ENCODE measurements at places on chromosomes 1 and 21.

GRCh38 chr1:23632479-23633160 is 59.0 kb upstream of the RPL11 start:
- DNase-seq = no peak

- DNase-seq = no peak
Observed at GRCh38 chr1:36342426-36343185, 19.2 kb upstream of the EVA1B start.

GRCh38 chr1:65965112-65965996 is 172.7 kb downstream of the PDE4B start:
- no peak for DNase-seq

- DNase-seq = no peak
Observed at GRCh38 chr1:36728846-36729245, 246.1 kb upstream of the CSF3R start.

DNA sequence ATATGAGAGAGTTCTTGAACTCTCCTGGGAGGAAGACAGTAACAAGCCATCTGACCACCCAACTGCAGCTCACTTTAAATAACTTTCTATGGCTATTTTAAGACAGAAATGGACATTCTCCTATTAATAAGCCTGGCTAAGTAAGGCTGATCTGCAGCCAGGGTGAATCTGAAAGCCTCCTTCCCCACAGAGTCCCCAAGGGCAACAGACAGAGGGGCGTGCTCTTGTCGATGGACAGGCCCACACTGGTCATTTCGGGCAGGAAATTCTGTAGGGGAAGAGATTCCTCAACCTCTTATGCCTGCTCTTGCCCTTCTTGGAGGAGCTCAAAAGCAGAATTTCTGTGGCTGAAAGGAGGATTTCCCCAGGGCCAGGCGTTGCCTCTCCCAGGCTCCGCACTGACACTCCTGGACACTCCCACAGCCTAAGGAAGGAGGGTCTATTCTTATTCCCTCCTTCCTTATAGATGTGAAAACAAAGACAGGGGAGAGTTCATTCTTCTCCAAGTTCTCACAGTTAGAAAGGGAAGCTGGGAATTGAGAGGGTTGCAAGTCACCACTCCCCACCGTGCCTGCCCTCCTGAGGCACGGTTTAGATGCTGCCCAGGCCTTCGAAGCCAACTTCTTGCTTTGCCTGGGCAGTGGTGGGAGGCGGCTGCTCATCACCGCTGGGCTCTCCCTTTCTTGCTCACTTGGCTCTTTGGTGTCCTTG is 17.9 kb upstream of the KANK4 start:
- DNase-seq = no peak

GRCh38 chr1:234102583-234102982 is 198.1 kb downstream of the SLC35F3 start:
- no peak for DNase-seq

- DNase-seq = peak; percentile 25
Observed at GRCh38 chr1:165928075-165928731, 100.8 kb downstream of the UCK2 start.

DNA sequence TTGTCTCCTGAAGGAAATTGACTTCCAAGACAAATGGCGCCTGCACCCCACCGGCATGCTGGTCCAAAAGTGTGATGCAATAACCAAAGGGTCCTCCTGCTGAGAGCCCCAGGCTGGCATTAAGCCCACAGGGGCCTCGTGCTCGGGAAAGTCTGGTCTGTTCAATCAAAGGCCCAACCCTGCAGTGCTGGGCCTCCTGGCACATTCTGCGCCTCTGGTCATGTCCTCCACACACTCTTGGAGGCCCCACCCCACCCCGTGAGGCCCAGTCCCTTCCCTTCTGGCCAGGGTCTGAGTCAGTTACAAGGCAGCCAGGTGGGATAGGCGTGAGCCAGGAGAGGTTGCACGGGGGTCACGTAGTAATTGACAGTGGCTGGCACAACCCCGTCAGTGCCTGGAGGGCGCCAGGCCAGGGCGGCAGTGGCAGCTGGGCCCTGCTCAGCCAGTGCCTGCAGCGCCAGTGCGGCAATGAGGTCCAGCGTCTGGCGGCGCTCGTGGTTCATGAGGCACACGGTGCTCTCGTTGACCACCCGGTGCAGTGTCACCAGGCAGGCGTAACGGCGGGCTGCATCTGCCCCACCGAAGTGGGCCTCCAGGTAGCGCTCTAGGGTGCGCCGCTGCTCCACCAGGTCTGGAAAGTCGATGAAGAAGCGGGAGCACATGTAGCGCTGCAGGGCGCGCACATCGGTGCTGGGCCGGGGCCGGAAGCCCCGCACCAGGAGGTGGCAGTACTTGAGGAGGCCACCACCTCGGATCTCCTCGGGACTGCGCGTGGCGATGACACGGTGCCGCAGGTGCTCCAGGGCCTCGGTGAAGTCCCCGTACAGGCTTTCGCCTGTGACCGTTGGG is 6.8 kb downstream of the TENT5B start:
- DNase-seq = no peak

GRCh38 chr1:188904201-188904600 is 1573.5 kb downstream of the BRINP3 start:
- DNase-seq = no peak

DNA sequence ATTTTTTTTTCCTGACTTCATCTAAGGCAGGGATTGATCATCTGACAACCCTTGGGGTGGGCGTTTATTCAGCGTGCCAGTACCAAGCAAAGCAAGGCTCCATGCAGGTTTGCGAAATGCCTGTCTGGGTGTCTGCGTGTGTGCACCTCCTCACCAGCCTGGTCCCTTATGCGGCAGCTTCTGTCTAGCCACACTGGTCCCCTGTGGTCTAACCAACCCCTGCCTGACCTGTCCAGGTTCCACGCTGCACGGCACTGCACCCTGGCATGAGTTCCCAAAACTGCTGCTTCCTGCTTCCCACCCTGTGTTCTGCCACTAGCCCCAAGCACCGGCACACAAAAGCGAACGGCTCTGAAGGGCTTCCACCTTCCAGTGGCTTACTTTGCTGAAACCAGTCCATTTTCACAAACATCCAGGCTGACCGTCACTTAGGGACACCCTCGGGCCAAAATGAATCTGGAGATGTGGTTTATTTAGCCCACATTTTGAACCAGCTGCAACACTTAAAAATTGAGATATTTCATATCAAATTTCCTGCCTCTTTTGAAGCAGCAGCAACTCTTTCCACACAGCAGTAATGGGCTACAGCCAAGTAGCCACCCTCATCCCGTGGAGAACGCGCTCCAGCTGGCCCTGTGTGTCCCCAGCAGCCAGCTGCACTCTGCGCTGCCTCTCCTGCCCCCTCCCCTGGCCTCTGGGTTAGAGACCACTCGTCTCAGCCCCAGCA is 55.7 kb downstream of the HLCS start:
- DNase-seq = no peak

GRCh38 chr21:37367336-37367702 is 746 bp downstream of the DYRK1A start:
- no peak for DNase-seq

DNA sequence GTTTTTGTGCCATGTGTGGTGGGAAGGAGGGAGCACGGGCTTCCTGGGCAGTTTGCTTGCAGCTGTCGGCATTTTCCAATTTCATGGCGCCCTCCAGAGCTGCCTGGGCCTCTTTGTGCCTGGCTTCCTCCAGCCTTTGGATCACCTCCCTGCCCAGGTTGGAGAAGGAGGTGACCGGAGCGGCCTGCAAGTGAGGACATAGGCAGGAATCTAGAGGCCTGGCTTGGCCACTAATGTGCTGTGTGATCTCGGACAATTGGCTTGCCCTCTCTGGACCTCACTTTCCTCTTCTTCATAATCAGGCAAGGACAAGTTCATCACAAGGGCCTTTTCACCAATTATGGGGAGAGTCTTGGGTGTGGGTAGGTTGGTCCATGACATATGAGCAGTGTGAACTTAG is 245.1 kb downstream of the MATN1 start:
- DNase-seq = no peak

DNA sequence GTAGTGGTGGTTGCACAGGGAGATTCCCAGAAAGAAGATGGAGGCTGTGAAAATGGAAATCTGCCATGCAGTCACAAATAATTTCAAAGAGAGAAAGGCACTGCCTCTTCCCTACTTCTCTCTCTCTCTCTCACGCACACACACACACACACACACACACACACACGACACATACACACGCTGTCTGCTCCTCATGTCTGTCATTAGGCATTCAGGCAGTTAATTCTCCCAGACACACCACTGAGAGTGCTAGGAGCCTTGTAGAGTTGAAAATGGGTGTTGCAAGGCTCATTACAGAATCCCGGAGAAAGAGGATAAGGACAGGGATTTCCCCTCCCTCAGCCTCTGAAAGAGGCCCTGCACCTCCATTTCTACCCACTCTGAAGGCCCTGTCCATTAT is 47.8 kb upstream of the LRRN2 start:
- DNase-seq = no peak

- no peak for DNase-seq
Observed at GRCh38 chr1:247212627-247213617, 41.1 kb upstream of the ZNF124 start.

DNA sequence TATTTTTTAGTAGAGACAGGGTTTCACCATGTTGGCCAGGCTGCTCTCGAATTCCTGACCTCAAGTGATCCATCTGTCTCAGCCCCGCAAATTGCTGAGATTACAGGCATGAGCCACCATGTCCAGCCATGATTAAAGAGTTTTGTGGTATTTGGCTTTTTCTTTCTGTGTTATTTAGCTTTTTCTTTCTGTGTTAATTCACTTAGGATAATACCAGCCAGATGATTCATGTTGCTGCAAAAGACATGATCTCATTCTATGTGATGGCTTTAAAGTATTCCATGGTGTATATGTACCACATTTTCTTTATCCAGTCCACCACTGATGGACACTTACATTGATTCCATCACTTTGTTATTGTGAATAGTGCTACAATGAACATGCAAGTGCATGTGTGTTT is 1135.2 kb downstream of the AMY1C start:
- DNase-seq = no peak

DNA sequence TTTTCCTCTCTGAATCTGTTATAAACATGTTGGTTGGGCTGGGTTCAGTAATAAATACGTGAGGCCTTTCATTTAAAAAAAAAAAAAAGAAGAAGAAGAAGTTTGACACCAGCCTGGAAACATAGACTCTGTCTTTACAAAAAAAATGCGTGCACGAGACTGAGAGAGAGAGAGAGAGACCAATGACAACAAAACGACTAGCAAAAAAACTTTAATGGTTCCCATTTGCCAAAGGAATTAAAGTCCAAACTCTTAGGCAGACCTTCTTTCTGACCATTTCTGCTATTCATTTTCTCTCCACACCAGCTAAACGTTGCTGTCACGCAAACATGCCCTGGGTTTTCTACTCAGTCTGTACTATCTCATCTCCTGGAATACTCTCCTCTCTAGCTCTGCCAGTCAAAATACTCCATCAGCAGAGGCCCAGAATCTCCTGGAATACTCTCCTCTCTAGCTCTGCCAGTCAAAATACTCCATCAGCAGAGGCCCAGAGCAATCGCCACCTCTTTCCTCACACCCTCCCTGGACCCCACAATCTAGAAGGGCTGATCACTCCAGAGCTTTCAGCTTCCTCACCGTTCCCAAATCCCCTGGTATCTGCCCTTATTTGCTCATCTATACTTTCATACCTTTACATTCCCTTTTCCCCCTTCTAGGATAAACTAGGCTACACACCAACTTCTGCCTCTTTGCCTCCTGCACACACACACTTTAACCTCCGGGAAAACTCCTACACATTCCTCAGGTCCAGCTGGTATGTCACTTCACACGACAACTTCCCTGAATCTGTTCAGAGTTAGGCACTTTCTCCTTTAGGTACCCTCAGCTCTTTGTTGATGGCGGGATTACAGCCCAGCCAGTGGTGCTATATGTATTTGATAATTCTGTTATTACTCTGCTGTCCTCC is 100.0 kb downstream of the CDC7 start:
- no peak for DNase-seq

GRCh38 chr1:46547481-46548383 is 3.7 kb downstream of the KNCN start:
- peak; percentile 52 for DNase-seq

DNA sequence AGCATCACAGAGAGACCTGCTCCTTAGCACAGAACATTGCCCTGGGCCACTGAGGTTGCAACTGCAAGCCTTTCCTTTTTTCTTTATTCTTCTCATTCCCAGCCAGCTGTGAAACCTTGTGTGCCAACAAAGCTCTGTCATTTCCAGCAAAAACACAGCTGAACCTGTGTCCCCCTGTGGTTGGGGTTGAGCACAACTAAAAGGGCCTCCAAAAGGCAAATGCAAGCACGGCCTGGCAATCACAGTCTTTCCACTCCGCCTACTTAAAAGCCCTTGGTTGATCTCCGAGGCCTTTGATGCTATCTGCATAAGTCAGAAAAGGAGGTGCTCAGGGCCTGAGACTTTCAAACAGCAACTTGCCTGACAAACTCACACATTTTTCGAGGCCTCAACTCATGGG is 32.7 kb downstream of the SUSD4 start:
- DNase-seq = no peak

GRCh38 chr1:105000793-105001192 is 1251.1 kb downstream of the AMY1C start:
- DNase-seq = no peak

DNA sequence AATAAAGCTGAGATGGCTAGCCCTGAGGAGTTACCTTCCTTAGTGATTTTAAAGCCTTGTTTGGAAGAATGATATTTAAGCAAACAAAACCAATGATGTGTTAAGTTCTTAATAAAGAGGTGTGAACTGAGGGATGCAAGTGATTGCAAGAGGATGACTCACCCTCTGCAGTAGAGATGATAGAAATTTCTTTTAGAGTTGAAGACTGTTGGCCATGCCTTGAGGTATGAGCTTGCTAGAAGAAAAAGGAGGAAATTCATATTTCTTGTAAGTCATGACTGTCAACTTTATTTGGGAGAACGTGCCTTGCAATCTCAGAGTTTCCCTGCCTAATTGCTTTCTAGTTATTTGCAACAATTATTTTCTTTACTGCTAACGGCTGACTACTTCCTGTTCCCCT is 94.7 kb downstream of the PLA2G4A start:
- no peak for DNase-seq

- no peak for DNase-seq
Observed at GRCh38 chr1:225435957-225436392, 8.1 kb upstream of the LBR start.

GRCh38 chr1:196071447-196071846 is 536.8 kb downstream of the KCNT2 start:
- no peak for DNase-seq

GRCh38 chr1:9473032-9473807 is 66.0 kb upstream of the SLC25A33 start:
- no peak for DNase-seq

GRCh38 chr1:33683913-33684312 is 180.0 kb upstream of the HMGB4 start:
- no peak for DNase-seq

DNA sequence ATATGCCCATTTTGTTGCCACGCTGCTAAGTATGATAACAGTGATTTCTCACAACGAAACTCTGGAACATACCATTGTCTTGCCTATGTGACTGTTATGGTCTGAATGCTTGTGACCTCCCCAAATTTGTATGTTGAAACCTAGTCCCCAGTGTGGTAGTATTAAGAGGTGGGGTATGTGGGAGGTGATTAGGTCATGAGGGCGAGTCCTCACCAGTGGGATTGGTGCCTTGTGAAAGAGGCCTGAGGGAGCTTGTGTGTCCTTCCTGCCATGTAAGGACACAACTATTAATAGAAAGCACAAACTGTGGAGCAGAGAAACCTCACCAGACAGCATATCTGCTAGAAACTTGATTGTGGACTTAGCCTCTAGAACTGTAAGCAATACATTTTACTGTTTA is 84.6 kb downstream of the SELENOF start:
- no peak for DNase-seq

All from iPS DF 6.9 (cell line).